Stimulated activated CD4-positive, alpha-beta T cell treated with anti-CD3 and anti-CD28 coated beads, TNF-alpha, amount 100 ng/mL, for 4 hours (primary cell): ENCODE measurements at places on chromosomes 16 and 17.

GRCh38 chr16:83785455-83785854, 22.3 kb upstream of the HSBP1 start:
- DNase-seq = no peak

GRCh38 chr16:68332411-68333121, 21.7 kb downstream of the PRMT7 start:
- DNase-seq = no peak

- no peak for DNase-seq
These were observed 132.3 kb upstream of the IRX3 start for GRCh38 chr16:54418903-54419302.

GRCh38 chr16:22681554-22682291, 132.2 kb upstream of the HS3ST2 start:
- no peak for DNase-seq

- DNase-seq = no peak
These were observed 16.7 kb downstream of the ZBTB4 start for GRCh38 chr17:7462474-7463371.

DNA sequence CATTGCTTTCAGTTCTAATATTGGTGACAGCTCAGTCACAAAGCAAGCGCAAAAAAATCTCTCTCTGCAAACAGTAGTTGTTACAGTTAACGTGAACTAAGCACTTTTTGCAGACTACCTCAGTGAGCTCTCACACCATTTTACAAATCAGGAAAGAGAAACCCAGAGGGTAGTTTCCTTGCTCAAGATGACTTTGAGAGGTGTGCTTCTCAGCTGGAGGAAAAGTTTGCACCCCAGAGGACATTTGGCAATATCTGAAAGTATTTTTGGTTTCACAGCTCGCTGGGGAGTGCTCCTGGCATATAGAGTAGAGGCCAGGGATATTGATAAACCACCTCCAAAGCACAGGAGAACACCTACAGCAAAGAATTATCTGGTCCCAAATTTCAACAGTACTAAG, 741.1 kb upstream of the EEF2KMT start:
- DNase-seq = no peak

GRCh38 chr17:46977348-46977747, 1.7 kb downstream of the RPRML start:
- DNase-seq = no peak

GRCh38 chr16:8920645-8921346, 38.6 kb downstream of the LITAFD start:
- no peak for DNase-seq

GRCh38 chr17:73060721-73061120, 31.8 kb downstream of the SLC39A11 start:
- no peak for DNase-seq

DNA sequence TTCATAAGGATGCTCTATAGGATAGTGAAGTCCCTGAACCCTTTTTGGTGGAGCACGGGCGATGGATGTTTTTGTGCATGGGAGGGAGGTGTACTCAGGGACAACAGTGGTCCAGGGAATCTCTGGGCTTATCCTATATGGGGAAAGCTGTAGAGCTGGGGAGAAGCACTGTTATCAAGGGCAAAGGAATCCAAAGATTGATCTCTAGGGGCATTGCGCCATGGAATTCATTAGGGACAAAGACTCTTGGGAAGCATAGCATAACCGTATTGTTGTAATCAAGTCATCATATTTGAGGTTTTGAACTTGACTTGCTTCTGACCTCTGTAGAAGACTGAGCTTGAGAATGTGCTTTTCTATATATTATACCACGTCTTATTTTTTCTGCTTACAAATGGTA, 172.9 kb upstream of the ZFHX3 start:
- no peak for DNase-seq

DNA sequence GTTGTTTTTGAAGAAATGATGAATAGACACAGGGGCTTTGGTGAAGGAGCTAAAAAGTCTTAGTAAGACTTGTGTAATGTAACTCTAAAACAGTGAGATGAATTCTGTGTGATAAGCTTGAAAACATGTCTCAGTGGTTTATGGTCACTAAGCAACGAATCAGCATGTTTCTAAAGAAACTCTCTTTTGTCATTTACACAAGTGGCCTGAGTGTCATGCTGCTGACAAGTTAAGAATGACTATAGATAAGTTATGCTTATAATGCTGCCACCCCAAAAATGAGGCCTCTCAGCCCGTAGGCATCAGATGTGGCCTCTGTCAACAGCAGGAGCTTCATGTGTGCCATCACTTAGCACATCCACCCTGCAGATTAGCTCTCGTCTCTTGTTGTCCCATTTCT, 8.7 kb downstream of the COX10 start:
- DNase-seq = no peak

DNA sequence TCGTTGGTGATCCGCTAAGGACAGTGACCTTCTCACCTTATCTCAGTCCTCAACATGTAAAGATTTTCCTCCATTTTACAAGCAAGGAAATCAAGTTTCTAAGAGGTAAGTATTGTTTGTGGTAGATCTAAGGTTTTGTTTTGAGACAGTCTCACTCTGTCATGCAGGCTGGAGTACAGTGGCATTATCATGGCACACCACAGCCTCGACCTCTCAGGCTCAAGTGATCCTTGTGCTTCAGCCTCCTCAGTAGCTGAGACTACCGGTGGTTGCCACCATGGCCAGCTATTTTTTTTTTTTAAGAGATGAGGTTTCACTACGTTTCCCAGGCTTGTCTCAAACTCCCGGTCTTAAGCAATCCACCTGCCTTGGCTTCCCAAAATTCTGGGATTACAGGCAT, 34.9 kb downstream of the PRKCA start:
- DNase-seq = no peak

DNA sequence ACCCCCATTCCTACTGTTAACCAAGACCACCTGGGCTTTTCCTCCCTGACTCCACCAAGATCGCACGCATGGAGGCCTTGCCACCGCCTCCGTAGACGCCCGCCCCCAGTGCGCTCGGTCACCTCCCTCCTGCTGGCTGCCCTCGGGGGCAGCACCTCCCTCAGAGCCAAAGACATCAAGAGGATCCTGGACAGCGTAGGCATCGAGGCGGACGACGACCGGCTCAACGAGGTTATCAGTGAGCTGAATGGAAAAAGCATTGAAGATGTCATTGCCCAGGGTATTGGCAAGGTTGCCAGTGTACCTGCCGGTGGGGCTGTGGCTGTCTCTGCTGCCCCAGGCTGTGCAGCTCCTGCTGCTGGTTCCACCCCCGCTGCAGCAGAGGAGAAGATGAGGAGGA, 1.2 kb downstream of the EFCAB3 start:
- DNase-seq = no peak

DNA sequence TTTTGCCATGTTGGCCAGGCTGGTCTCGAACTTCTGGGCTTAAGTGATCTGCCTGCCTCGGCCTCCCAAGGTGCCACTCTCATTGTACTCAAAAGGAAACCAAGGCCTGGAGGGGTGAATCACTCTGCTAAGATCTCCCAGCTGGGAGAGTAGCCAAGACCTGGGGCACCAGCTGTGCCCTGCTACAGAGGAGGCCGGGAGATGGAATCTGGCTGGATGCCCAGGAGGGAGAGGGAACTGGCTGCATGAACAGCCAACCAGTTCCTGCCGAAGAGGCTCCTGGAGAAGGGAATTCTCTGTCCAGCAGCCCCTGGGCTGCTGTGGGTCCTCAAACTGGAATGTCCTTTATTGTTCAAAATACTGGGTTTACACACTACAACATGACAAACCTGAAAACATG, 238.7 kb upstream of the CIBAR2 start:
- DNase-seq = no peak

- DNase-seq = no peak
These were observed 305.2 kb downstream of the CDH8 start for GRCh38 chr16:61730997-61731396.

- no peak for DNase-seq
These were observed 25.2 kb upstream of the TNS4 start for GRCh38 chr17:40526668-40527067.

GRCh38 chr16:68644715-68645493, at the start of gene CDH3:
Gene CDH3, plus strand, starts transcription at chr16:68645310. Its CDS starts 70 bp downstream, at chr16:68645380.
- no peak for DNase-seq

- DNase-seq = no peak
These were observed 21.9 kb downstream of the C16orf95 start for GRCh38 chr16:87295259-87295658.

DNA sequence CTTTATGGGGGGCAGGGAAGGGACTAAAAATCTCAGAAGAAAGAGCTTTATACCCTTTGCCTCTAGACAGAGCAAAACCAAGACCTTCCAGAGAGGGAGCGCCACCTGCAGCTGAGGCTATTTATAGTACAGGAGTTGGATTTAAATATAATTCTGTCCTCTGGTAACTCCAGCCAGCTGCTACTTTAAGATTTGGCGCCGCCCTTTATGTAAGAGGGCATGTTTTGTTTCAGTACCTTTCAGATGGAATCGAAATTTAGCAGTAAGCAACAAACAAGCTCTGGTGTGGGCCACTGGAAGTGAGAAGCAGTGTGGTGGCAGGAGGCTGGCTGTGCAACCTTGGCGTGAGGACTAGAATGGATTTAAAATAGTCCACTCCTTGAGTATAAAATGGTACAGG, 5.2 kb upstream of the GUCY2D start:
- no peak for DNase-seq

- no peak for DNase-seq
These were observed 65.6 kb upstream of the CBX4 start for GRCh38 chr17:79904865-79905264.

GRCh38 chr17:28384281-28385036, 13.0 kb downstream of the SARM1 start:
- DNase-seq = peak; percentile 47

DNA sequence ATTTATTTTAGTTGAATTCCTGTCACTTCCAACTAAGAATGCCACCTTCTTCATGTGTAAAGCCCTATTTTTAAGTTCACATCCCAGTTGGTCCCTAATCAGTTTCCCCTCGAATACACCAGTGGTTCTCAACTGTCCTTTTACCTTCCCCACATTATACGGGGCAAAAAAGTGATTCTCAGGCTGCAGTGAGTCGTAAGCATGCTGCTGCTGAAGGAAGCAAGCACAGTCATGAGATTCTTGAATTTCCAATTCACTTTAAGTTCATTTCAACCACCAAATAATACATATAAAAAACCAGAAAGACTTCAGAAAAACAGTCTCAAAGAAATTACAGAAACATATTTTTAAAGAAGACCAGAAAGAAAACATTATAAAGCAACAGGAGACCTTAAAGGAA, 47.9 kb downstream of the UBE2G1 start:
- no peak for DNase-seq

DNA sequence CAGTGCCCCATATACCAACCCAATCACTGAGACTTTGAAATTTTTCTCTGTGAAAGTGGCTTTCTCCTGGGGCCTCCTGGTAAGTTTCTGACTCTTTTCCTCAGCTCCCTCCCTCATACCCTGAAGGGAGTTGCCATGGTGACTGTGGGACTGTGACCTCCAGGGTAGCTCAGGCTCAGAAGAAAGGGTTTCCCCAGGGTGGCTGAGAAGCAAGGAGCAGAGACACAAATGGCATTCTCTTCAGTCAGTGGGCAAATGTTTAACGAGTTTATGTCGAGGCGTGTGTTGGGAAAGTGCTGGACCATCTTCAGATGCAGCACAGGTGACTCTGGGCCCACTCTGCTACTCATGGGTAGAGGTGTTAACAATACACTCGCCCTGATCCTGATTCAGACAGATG, 46.8 kb downstream of the MRPS23 start:
- DNase-seq = no peak

- DNase-seq = no peak
These were observed 386 bp downstream of the CIAO3 start for GRCh38 chr16:740459-740763.

DNA sequence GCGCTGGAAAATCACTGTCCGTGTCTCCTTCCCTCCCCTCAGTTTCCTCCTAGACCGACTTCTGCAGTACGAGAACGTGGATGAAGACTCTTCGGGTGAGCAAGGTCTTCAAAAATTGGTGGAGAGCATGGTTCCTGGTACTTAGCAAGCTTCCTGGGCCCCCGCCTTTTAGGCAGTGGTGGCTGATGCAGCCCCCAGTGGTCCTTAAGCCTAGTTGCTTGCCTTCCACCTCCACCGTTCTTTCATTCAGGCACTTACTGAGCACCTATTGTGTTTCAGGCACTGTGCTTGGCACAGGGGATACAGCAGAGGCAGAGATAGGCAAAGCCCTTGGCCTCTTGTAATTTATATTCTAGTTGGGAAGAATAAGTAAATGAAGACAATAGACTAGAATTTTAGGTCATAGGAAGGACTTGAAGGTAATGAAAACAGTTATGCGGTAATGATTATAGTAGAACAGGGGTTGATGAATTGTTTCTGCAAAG, 767 bp downstream of the INO80E start:
- DNase-seq = no peak

DNA sequence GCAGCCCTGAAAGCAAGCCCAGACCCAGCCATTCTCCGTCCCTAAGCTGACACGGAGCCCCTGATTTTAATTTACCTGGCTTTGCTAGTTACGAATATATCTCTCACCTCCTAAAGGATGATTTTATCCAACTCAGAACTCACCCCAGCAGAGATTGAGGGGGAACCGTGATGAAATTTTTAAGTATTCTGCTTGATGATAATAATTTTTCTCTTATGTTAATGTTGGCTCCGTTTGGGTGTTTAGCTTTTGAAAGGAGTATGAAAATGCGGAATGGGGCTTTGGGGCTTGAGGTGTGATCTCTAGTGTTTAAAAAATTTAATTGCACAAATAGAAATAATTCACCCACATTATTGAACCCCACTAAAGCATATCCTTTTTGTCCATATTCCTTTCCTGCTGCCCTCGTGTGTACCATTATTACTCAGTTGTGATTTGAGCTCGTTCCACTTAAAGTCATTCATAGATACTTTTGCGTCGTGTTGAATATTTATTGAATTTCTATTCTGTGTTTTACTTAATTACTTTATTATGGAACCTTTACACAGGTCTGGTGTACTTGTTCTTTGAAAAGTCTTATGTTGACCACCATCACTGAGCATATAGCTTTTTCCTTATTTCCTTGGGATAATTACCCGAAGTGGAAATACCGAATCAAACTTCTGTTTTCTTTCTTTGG, 775 bp downstream of the PRPSAP2 start:
- no peak for DNase-seq

- DNase-seq = no peak
These were observed 12.1 kb downstream of the UBN1 start for GRCh38 chr16:4859190-4859899.

DNA sequence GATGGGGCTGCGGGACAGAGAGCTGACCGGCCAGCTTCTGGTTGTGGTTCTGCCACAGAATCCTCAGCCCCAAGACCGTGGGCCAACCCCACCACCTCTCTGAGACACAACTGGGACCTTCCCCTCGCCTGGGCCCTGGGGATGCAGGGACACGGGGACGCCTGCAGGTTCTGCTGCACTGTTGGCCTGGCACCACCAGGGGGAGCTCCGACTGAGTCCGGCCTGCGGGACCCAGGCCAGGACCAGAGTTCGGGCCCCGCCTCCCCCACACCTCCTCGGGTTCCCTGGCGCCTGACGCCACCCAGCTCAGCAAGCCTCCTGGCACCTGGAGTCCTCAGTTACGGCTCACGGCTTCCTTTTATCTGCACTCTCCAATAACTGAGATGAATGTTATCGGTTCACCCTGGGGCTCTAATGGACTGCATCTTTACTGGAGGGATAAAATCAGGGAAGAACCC, 27.3 kb downstream of the TBC1D16 start:
- peak; percentile 67 for DNase-seq

- DNase-seq = no peak
These were observed 280.9 kb downstream of the RBFOX1 start for GRCh38 chr16:7613518-7613917.
